ENCODE measurements at places on chromosomes 4 and X. TPM values are rescaled to one million over a fixed set of nuclear protein-coding genes. Genes with fewer than 3 reads are reported as not detected.

Gene SPANXA1
- total RNA-seq: 0.28 TPM

Gene KLHL5
- 230 TPM for total RNA-seq

Gene PPP4R3C
- total RNA-seq: not detected

Gene ASB9
- total RNA-seq: 0.57 TPM

Gene ANXA3
- total RNA-seq: 17.1 TPM

Gene MAGEA12
- total RNA-seq: under 0.01 TPM

Gene PAGE5
- 1.4 TPM for total RNA-seq

Gene TEC
- total RNA-seq: 0.71 TPM
